ENCODE measurements at places on chromosomes 16 and 17. TPM values are rescaled to one million over a fixed set of nuclear protein-coding genes. Genes with fewer than 3 reads are reported as not detected.

KRT28 gene
- not detected for total RNA-seq

CHST4 gene
- total RNA-seq, result not detected

KRT40 gene
- not detected for total RNA-seq

HEXIM1 gene
- total RNA-seq, result 8.6 TPM

CORO6 gene
- total RNA-seq, result 2.5 TPM

RANGRF gene
- total RNA-seq, result 7.8 TPM

PPM1D gene
- total RNA-seq, result 24.6 TPM

SLC47A1 gene
- total RNA-seq, result 1.4 TPM

MYLK3 gene
- total RNA-seq, result 0.50 TPM

MAP3K14 gene
- 1.9 TPM for total RNA-seq

OR1F1 gene
- total RNA-seq, result not detected

SDR42E2 gene
- not detected for total RNA-seq

NOG gene
- 1.6 TPM for total RNA-seq

FOXC2 gene
- 2.0 TPM for total RNA-seq

EVI2A gene
- 0.16 TPM for total RNA-seq

PLA2G10 gene
- not detected for total RNA-seq

FOXF1 gene
- 0.19 TPM for total RNA-seq

ZNF174 gene
- 4.8 TPM for total RNA-seq

HOXB13 gene
- not detected for total RNA-seq

ARHGDIG gene
- total RNA-seq, result 0.13 TPM

KRTAP4-5 gene
- total RNA-seq, result not detected

GPR139 gene
- not detected for total RNA-seq

SPHK1 gene
- 52.5 TPM for total RNA-seq

FBXW10 gene
- total RNA-seq, result not detected

CCDC200 gene
- total RNA-seq, result not detected

SGCA gene
- total RNA-seq, result not detected

USP10 gene
- 70.2 TPM for total RNA-seq

UNK gene
- 6.8 TPM for total RNA-seq

PRR15L gene
- total RNA-seq, result not detected

ALOX12 gene
- total RNA-seq, result not detected

HOXB1 gene
- not detected for total RNA-seq

TSPAN10 gene
- total RNA-seq, result 1.3 TPM

SSTR5 gene
- total RNA-seq, result 0.50 TPM

SPN gene
- not detected for total RNA-seq

COG4 gene
- 89.4 TPM for total RNA-seq

SLC5A10 gene
- under 0.01 TPM for total RNA-seq

MT1G gene
- not detected for total RNA-seq

SOST gene
- total RNA-seq, result not detected

CTRB2 gene
- total RNA-seq, result not detected

TBC1D3 gene
- not detected for total RNA-seq

ANKRD40CL gene
- not detected for total RNA-seq

MNT gene
- total RNA-seq, result 5.7 TPM

CFAP97D1 gene
- not detected for total RNA-seq

FBXO39 gene
- total RNA-seq, result 7.1 TPM

B4GALNT2 gene
- total RNA-seq, result under 0.01 TPM

ASGR1 gene
- 15.1 TPM for total RNA-seq

CACNG3 gene
- not detected for total RNA-seq

OR1E2 gene
- total RNA-seq, result not detected

SLFN11 gene
- total RNA-seq, result 70.3 TPM

LGALS9B gene
- not detected for total RNA-seq

PHAF1 gene
- 22.1 TPM for total RNA-seq

ITGAE gene
- total RNA-seq, result 13.5 TPM
